ENCODE measurements at places on chromosomes 11 and 22.

DNA sequence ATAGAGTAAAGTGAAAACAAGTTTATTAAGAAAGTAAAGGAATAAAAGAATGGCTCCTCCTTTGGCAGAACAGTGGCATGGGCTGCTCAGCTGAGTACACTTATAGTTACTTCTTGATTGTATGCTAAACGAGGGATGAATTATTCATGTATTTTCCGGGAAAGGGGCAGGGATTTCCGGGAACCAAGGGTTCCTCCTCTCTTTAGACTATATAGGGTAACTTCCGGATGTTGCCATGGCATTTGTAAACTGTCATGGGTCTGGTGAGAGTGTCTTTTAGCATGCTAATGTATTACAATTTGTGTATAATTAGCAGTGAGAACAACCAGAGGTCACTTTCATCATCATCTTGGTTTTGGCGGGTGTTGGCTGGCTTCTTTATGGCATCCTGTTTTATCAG is 23.5 kb upstream of the SPTY2D1 start:
- DNase-seq = no peak

DNA sequence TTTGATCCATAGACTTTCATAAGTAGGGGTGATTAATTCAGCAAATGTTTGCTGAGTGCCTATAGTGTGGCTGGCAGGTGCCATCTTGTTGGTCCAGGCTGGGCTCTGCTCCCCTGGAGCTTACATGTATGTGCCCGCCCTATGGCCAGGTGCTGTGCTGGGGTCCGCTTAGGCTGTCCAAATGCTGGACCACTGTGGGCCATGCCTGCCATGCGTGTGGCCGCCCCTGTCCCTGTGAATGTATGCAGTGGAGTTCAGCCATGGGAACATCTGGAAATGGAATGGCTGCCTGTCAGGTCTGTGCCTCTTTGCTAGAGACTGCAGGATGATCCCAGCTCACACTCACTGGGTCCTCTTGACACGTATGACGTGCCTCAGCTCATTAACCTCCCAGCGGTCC is 594.6 kb downstream of the TBC1D22A start:
- no peak for DNase-seq

DNA sequence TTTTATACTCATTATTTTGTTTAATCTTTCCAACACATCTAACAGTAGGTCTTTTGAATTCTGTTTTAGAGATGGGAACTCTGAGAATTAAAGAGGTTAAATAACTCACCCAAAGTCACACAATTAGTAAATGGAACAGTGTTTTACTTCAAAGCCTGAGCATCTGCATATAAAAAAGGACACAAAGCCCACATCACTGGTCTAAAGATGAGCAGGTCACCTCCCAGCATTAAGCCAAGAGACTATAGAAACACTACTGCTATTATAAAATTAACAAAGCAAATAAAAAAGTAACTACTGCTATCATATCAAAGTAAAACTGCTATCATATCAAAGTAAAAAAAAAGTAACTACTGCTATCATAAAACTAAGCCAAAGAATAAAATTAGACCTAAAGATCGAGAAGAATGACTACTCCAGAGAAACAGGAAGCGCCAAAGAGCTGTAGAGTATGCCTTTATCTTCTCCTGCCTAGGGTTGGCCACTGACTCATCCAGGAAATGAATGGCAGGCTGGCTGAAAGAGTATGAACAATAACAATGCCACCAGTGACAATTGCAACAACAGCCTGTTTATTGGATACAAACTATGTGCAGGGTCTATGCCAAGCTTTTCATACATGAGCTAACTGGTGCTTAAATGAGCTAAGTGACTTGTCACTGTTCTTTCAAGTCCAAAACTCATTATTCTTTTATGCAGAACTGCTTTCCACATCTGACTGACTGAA is 1153.0 kb upstream of the TENM4 start:
- DNase-seq = no peak

DNA sequence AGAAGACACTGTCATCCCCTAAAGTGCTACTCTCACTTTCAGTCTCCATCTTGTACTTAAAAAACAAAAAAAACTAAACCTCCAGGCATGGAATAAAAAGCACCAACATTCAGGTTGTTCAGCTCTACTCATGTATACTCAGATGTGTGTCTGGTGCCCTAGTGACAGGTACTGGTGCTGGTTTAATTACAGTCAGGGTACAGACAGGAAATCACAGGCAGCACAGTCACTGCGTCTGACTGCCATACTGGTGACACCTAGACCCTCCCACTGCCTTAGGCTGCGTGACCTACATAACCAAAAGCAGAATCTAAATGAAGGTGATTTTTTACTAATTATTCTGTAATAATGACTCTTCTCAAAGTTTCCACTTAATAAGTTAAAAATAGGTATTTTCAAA is at the start of gene ARHGAP32:
Gene ARHGAP32, minus strand, starts transcription at position 176 of the 400 bp plus-strand sequence. Its CDS starts 127 bp downstream, at position 49.
- no peak for DNase-seq

- DNase-seq = no peak
These were observed 20.9 kb downstream of the BRSK2 start for GRCh38 chr11:1410366-1411291.

- DNase-seq = no peak
These were observed at the start of gene JAML for GRCh38 chr11:118224511-118225188. Gene JAML, minus strand, starts transcription at chr11:118225011. Its CDS starts 10,145 bp downstream, at chr11:118214866.

All from HFF-Myc (cell line).